ENCODE measurements at places on chromosomes 1 and 21.

GRCh38 chr1:177103005-177103852 is 61.3 kb downstream of the ASTN1 start:
- DNase-seq, result no peak

DNA sequence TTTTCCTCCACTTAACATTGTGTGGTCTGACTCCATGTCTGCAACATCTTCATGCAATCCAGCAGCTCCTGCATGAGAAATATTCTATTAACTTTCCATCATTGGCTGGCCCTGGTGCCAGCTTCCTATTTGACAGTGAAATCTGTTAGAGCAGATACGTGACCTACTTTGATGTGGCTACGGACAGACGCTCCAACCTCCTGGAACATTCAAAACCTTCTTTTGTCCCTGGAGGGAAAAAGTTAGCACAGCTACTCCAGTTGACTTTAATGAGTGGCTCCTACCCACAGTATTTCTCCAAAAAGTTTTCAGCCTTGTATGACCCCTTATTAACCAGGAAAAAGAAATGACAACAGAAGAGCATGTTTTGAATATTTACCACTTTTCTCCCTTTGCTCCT is 22.0 kb downstream of the PRAMEF20 start:
- no peak for DNase-seq

DNA sequence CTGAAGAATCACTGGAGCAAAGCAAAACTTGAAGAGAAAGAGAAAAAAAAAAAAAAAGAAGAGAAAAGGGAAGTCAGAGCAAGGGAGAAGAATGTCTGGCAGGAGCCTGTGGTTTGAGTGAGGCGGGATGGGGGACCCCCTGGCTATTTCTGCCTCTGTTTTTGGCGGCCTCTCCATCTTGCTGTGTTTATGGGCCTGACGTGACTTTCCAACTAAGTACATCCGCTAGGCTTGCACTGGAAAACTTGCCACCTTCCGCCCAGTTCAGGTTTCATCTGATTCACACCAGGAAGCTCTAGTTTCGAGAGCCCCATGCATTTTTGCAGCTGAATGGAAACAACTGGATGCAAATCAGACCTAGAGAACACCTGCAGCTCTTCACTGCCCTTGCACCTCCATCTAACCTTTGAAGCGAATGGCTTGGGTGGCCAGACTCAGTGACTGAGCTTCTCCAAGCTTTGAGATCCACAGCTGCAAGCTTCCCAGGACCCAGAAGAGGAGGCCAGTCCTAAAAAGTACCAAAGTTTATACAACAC is 28.0 kb downstream of the TBX15 start:
- no peak for DNase-seq

GRCh38 chr21:27675306-27675705 is 708.4 kb upstream of the ADAMTS5 start:
- DNase-seq, result no peak

DNA sequence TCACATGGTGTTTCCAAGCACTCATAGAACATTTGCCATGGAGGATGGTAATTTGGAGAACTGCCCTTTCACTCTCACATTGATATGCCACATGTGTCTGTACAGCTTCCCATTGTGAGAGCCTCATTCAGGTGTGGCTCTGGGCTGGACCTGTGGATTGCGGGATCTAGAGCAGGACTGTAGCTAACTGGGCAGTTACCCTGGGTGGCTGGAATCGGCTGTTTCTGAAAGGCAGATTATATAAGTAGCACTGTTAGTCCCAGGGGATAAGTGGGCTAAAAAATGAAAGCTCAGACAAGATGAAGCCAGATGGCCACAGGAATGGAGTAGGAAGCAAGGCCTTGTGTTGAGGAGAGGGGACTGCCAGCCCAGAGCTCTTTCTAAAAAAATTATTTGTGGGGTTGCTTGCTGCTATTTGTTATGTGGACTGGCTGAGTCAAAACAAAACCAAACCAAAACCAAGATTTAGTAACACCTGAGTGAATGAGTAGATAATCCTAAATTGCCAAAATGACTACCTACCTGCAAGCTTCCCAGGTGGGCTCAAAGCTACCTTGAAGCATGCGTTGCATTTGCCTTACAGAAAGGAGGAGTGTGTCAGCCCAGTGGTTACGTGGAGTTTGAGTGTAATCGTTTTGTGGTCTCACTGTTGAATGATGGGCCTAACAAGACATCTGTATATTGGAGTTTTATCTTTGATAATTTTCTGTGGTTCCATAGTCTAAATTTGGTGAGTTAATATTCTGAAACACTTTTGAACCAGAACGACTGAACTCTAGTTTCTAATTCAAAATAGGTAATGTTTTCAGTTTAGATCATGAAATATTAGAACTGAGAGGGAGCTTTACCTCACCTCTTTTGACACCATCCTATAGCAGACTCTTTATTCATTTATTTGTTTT is 58.0 kb downstream of the SDCCAG8 start:
- DNase-seq, result no peak

GRCh38 chr1:27526569-27527222 is 36.7 kb upstream of the WASF2 start:
- DNase-seq, result peak; percentile 61

- DNase-seq, result no peak
Observed at GRCh38 chr21:43712268-43712942, 6.5 kb upstream of the PDXK start.

GRCh38 chr1:2241820-2242219 is 13.7 kb downstream of the SKI start:
- no peak for DNase-seq

DNA sequence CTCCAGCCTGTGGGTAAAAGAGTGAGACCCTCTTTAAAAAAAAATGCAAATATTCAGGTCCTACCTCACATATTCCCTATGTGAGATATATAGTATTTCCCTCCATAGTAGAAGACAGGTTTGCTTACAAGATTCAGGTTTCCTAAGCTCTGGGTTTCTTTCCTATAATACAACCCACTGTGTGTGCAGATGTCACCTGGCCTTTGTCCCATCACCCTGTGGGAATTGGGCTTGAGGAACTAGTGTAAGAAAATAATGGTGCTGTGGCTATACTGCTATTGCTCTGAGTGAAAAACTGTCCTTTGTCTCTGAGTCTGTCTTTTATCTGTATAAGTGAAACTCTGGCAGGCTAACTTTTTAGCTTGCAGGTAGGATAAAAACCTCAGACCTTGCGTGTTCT is 13.0 kb downstream of the C1orf146 start:
- no peak for DNase-seq

- DNase-seq, result no peak
Observed at GRCh38 chr1:17958704-17959103, 148.9 kb upstream of the IGSF21 start.

DNA sequence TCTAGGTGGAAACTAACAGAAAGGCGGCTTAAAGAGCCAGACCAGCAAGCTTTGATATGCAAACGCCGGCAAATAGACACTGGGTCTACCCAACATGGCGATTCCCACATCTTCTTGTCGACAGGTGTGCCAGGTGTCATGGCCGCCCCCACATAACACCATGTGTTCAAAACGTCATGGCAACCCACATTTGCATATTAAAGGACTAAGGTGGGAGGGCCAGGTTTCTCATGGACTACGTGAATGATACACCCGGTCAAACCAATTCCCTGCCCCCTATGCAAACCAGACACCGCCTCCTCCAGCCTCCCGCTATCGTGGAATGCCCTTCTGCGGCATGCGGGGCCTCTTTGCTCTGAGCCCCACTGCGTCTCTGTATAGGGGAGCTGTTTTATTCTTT is 41.3 kb downstream of the ICOSLG start:
- no peak for DNase-seq

- DNase-seq, result no peak
Observed at GRCh38 chr21:41706263-41706639, 60.6 kb downstream of the RIPK4 start.

- DNase-seq, result no peak
Observed at GRCh38 chr1:231883382-231883781, 256.8 kb downstream of the DISC1 start.

GRCh38 chr1:94858276-94858675 is 38.1 kb downstream of the SLC44A3 start:
- no peak for DNase-seq

DNA sequence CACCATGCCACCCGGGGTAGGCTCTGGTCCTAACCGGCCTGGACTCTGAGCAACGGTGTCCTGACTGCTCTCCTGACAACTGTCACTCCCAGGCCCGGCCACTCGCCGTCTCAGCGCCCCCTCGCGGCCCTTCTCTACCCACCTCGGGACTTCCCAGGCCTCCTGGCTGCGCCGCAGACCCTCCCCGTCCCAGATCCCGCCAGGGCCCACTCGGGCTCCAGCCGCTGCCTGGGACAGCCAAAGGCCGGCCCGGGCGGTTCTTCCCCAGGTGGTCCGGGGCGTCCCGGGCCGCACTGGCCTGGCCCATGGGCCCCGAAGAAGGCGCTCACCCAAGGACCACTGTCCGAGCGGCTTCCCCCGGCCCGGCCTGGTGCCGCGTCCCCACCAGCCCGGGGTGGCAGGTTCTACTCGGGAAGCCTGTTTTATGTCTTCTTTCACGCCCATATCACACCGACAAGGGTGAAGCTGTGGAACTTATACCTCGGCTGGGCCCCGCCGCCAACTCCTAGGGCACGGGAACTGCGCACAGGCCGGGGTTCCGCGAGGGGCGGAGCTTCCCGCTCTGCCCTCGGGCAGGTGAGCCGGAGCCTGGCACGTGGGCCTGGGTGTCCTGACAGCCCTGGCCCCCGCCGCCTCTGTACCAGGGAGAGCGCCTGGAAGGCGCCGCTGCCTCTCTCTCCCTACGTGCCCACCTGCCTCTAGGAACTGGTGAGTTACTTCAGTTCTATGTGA is 138.3 kb downstream of the TTLL7 start:
- DNase-seq, result peak; percentile 87

DNA sequence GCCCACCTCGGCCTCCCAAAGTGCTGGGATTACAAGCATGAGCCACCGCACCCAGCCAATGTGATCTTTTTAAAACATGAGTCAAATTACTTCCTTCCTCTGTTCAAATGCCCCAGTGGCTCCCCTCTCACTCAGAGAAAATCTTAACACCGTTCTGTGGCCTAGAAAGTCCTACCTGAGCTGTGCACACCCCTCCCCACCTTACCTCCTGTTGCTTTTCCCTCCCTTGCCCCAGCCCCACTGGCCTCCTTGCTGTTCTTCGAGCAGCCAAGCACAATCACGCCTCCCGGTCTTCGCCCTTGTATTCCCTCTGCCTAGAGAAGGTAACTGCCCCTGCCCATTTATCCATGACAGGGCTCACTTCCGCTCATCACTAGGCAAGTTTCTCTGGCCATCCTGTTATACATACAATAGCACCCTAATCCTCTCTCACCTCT is 62.6 kb upstream of the RPL11 start:
- DNase-seq, result no peak

DNA sequence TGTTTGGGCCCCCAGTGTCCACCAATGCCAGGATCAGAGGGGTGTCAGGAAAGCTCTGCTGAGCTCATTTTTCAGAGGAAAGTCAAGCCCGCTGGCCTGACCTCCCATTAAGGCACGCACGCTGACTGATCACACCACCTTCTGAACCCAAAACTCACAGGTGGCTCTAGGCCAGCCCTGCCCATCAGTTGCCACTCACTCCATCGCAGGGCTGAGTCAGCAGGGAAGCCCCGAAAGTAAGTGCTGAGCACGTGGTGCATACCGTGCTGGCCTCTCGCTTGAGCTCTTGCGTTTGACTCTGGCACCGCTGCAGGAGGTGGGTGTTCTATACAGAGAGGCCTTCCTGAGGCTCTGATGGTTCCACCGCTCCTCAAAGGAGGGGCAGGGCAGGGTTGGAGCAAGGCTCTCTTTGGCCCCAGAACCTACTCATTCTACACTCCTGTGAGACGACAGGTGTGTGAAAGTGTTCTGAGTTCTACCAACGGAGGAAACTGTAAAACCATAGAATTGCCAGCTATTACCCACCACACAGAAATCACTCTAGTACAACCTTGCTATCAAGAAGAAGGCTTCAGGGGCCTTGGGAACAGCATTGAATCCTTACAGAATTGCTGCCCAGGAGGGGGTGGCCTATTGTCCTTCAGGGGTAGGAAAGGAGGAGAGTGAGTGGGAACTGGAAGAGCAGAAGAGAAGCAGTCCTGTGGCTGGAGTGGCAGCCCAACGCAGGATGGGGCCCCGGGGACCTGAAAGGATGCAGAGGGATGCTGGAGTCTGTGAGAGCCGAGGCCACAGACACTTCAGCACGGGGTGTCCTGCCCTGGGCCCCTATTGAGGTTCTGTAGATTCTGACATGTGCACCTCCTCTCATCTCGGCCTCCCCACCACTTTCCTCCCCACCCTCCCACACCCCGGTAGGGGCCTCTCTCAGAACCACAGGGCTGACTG is 214.7 kb upstream of the EDN2 start:
- DNase-seq, result peak; percentile 53

Measured in stimulated activated CD8-positive, alpha-beta memory T cell treated with anti-CD3 and anti-CD28 coated beads, Interleukin-4, amount 100 ng/mL, for 48 hours (primary cell).